GM23248 (cell line): ENCODE measurements at places on chromosomes 5 and 9. TPM values are rescaled to one million over a fixed set of nuclear protein-coding genes. Genes with fewer than 3 reads are reported as not detected.
A peak's percentile ranks its signal among the peaks of the same experiment; 100 is the strongest.

GRCh38 chr5:40796487-40796889, 1.7 kb downstream of the PRKAA1 start:
- DNase-seq, result peak; percentile 76

- no peak for DNase-seq
Measured at GRCh38 chr5:40217553-40217952, 462.2 kb upstream of the PTGER4 start.

GRCh38 chr5:109947667-109948066, 257.9 kb downstream of the MAN2A1 start:
- no peak for DNase-seq

DNA sequence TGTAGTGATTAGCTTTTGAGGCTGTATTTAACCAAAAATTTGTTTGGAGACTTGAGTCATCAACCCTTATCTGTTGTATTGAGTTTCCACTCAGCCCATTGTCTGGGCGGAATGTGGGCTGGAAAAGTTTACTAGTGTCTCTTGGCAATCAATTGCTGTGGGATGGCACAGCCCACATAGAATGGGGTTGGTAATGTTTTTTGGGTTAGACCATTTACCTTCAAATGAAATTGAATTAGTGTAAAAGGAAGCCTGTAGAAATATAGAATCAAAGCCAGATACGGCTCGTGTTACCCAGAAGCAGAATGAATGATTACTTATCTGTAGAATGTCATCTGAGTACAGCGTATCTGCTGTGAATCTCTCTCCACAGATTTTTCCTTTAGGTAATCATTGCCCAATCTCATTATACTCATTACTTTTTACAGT, 142.9 kb downstream of the AOPEP start:
- peak; percentile 81 for DNase-seq

- DNase-seq, result peak; percentile 59
Measured at GRCh38 chr5:35926389-35927051, 11.9 kb downstream of the CAPSL start.

DNA sequence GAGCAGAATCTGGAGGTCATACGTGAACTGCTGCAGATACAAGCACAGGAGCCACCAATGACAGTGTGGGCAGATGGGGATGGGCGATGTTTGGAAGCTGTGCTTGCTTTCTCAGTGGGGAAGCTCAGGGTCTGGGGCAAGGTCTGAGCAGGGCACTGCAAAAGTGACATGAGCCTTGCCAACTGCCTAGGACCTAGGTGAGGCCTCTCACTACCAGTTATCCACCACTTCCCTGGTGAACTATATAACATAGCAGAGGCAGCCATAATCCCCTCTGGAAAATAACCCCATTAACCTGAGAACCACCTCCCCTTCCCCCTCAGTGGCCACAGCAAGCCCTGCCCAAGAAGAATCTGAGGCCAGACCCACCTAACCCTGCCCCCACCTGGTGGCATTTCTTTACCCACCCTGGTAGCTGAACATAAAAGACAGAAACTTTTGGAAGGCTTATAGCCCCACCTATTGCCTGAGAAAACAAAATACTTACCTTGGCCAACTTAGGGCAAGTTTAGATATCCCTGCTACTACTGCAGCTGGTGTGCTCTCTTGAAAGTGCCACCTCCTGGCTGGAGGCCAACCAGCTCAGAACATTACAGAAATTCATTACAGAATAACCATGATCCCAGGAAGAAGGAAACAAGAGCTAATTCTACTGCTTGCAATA, 18.8 kb upstream of the SPEF2 start:
- no peak for DNase-seq

DNA sequence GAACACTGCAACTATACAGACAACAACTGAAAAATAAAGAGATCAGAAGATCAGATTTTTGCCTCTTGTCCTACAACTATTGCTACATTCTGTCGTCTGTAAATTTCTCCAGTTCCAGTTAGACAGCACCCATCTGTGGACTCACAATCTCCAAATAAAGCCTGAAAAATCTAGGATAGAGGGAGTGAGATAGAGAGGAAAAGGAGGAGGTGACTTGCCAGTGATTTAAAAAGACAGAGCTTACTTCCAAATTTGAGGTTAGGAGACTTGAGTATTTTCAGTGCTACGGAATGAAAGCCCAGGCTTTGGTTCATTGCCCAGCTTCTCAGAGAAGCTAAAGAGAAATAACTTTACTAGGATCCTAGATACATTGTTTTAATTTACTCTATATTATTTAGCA, 63.6 kb downstream of the PTCD2 start:
- DNase-seq, result peak; percentile 32

DNA sequence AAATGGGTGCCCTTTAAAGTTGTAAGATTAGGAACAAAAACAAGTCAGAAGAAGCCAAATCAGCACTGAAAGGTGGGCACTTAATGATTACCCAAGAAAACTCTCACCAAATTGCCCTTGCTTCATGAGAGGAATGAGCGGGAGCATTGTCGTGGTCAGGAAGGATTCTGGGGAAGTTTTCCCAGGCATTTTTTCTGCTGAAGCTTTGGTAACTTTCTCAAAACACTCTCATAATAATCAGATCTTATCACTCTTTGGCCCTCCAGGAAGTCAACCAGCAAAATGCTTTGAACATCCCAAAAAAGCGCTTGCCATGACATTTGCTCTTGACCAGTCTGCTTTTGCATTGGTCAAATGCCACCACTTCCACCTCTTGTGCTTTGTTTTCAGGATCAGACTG, 10.4 kb upstream of the PCDHGC3 start:
- DNase-seq, result peak; percentile 24

GRCh38 chr5:83776437-83777031, 55.9 kb upstream of the HAPLN1 start:
- DNase-seq, result no peak

DNA sequence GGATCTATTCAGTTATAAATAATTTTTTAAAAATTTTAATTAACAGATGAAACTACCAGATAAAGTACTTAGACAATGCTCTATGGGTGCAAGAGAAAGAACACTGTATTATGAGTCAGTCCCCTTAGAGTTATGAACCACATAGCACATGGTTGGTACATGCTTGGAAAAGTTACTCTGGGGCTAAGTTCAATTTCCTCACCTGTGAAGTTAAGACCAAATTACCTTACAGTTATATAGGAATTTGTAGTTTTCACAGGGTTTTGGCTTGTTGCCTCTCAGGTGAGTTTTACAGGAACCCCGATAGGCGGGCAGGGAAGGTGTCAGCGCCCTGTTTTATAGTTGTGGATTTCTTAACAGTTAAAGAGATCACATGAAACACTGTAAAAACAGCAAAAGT, 1.2 kb downstream of the PANK3 start:
- DNase-seq, result peak; percentile 64

- no peak for DNase-seq
Measured at GRCh38 chr5:144582066-144582465, 411.4 kb downstream of the KCTD16 start.

GRCh38 chr5:7415123-7415522, 19.2 kb downstream of the ADCY2 start:
- no peak for DNase-seq

DNA sequence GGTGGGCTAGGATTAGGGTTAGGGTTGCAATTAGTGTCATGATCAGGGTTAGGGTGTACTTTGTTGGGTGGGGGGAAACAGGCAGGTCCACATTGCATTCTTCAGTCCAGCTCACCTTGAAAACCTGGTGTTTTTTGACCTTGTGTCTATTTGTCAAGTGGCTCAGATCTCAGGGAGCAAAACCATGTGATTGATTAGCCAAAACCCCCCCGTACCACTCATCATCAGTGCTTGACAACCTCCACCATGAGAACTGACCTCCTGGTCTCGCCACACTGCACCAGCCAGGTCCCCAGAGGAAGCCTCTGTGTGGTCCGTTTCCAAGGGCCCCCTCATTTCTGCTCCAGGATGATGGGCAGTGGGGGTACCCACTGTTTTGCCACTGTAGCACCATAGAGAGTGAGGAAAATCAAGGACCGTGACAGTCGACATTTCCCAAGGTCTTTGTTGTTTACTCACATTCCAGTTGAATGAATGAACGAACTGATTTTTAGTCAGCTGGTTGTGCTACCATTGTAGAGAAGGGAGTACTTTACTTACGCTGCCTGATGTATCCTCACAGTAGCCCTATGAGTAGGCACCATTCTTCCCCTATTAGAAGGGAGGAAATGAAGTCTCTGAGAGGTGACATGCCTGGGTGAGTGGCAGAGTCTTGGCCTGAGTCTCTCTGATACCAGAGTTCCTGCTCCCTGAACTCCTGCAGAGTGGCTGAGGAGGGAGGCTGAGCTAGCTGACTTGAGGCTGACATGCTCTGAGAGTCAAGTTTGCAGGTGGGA, 84.8 kb downstream of the RAD23B start:
- no peak for DNase-seq

DNA sequence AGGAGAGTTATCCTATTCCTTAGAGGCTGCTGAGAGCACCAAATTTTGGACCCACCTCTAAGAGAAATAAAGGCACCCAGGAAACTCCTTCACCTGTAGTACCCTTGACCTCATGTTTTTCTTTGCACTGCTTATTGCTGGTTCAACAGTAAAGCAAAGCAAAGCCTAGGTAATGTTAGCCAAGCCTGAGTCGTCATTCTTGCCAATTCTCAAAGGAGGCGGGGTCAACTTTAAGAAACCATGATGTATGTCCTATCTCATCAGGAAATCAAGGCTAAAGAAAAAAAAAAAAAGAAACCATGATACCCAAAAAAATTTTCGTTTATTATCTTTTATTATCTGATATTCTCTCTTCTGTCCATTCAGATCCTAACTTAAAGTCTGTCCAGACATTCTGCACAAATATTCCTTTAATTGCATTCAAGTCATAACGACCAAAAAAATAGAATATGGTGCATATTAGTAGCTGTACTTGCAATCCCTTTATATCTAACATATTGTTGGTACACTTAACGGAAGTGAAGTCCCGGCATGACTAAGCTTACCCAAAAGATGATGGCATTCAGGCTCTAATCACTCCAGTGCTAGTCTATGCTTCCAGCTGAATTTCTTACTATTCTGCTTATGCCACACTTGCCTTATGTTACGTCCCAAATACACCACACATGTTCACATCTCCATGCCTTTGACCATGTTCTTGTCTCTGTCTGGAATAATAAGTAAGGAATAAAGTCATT, 1.8 kb downstream of the AUH start:
- peak; percentile 78 for DNase-seq

- DNase-seq, result no peak
Measured at GRCh38 chr5:116075191-116075831, 9.5 kb upstream of the COMMD10 start.

- DNase-seq, result peak; percentile 49
Measured at GRCh38 chr9:125815568-125815967, 68.4 kb downstream of the PBX3 start.

DNA sequence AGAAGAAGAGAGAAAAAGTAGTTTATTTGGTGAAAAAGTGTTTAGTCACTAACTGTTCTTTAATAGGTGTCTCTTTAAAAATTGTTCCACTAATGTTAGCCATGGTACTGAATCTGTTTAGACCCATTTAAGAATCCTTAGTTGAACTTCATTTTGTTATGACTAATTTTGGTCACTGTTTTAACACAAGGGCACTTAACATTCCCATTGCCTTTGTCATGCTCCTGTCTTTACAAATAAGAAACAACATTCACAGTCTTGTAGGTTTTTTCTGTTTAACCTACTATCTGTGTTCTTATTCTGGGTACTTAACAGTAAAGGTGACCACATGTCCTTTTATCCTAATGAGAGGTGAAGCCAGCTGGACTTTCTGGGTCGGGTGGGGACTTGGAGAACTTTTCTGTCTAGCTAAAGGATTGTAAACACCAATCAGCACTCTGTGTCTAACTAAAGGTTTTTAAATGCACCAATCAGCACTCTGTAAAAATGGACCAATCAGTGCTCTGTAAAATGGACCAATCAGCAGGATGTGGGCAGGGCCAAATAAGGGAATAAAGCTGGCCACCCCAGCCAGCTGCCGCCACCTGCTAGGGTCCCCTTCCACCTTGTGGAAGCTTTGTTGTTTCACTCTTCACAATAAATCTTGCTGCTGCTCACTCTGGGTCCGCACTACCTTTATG, 116.7 kb downstream of the WDR70 start:
- peak; percentile 88 for DNase-seq

- peak; percentile 90 for DNase-seq
Measured at GRCh38 chr5:72234265-72234700, 85.8 kb downstream of the MRPS27 start.

GRCh38 chr9:75002422-75003023, 25.6 kb downstream of the CARNMT1 start:
- DNase-seq, result no peak

- DNase-seq, result no peak
Measured at GRCh38 chr5:79687889-79688288, 1.7 kb upstream of the CMYA5 start.

DNA sequence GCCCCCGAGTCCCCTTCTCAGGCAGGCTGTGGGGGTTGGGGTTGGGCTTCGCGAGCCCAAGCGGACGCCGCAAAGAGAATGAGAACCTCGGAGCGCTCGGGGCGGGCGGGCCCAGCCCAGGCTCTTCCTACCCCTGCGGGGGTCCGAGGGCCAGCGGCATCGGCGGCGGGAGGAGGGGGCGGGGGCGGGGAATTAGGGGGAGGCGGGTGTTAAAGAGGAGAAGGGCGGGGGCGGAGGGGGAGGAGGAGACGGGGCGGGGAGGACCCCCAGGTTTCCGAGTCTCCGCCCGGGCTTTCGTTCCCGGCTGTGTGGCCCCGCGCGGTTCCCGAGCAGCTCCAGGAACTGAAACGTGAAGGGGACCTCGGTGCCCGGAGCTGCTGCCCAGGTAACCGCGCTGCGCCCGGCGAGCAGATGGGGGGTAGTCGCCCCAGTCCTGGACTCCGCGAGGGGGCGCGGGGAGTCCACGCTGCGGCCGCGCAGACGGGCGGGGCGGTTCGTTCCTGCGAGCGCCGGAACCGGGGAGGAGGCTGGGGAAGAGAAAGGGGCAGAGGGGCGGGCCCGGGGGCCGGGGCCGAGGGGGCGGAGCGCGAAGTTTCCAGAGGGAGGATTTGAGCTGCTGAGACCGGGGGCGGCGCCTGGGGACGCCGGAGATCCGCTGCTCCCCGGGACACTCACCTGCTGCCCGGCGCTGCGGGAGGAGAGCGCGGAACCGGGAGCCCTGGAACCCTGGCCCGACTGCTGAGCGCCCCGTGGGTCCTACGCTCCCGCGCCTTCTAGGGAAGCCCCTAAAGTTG, 38.4 kb upstream of the PLEKHG4B start:
- DNase-seq, result peak; percentile 48

- no peak for DNase-seq
Measured at GRCh38 chr5:95572016-95572415, 17.1 kb downstream of the ARSK start.

Gene PCDHB5
- 0.43 and 1.3 TPM in 2 replicates for total RNA-seq

Gene GRXCR2
- not detected in 2 replicates for total RNA-seq

Gene TMEM167A
- total RNA-seq, result 76.0 and 106 TPM in 2 replicates

Gene CDC26
- total RNA-seq, result 15.9 and 21.6 TPM in 2 replicates

Gene SHC3
- total RNA-seq, result 0.54 and 0.63 TPM in 2 replicates

Gene SSBP2
- 22.0 and 25.5 TPM in 2 replicates for total RNA-seq

Gene SEMA5A
- total RNA-seq, result 38.2 and 40.1 TPM in 2 replicates

Gene GARIN3
- not detected in 2 replicates for total RNA-seq

Gene CYLC2
- total RNA-seq, result not detected in 2 replicates

Gene LRRC14B
- not detected in 2 replicates for total RNA-seq

Gene TRIM36
- total RNA-seq, result 0.13 TPM in 1 of 2 replicates, not detected in the other

Gene SEMA6A
- under 0.01 TPM in 1 of 2 replicates, not detected in the other for total RNA-seq

Gene POLR3G
- total RNA-seq, result 1.5 and 8.8 TPM in 2 replicates
